ENCODE measurements at places on chromosomes 1 and 21. TPM values are rescaled to one million over a fixed set of nuclear protein-coding genes. Genes with fewer than 3 reads are reported as not detected.

NOS1AP gene
- total RNA-seq: 0.21 TPM

SELE gene
- not detected for total RNA-seq

LCE1C gene
- total RNA-seq: not detected

SPATA46 gene
- not detected for total RNA-seq

DNA sequence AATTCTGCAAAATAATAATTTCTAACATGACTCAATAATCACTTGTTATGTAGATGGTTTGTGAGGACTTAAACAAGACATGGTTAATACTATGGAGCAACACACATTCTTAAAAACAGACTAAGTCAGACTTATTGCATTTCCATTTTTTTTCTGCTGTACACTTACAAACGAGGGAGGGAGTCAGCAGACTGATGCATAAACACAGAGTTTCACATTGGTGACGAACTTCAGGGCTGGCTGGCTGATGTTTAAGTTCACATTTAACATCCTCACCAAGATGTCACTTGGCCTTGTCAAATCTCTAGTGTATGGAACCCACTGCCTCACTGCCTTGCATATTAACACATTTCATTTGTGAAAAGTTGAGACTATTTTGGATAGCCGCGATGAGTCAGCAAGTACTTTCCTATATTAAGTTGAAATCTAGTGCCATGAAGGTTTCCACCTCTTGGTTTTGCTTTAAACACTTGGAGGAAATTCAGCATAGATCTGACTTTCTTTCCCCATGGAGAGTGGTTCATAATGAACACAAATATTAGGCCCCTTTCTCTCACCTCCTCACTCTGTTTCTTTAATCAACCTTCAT lies 337.5 kb upstream of the RUNX1 start:
- H3K4me1 ChIP-seq: peaks cover 3% of the 10 kb centered on the region
- H3K27me3 ChIP-seq: no peaks in the 10 kb centered on the region
- H3K27ac ChIP-seq: no peak overlapping the region
- H3K36me3 ChIP-seq: no peaks in the 10 kb centered on the region
- no peak for DNase-seq

GSTM3 gene
- total RNA-seq: 21.4 TPM

S100A9 gene
- not detected for total RNA-seq

Measured in activated naive CD8-positive, alpha-beta T cell treated with anti-CD3 and anti-CD28 coated beads for 36 hours (primary cell).